ENCODE measurements at places on chromosomes 12 and 14.
A peak's percentile ranks its signal among the peaks of the same experiment; 100 is the strongest.

GRCh38 chr14:65860956-65861611, 448.6 kb downstream of the FUT8 start:
- DNase-seq, result no peak

DNA sequence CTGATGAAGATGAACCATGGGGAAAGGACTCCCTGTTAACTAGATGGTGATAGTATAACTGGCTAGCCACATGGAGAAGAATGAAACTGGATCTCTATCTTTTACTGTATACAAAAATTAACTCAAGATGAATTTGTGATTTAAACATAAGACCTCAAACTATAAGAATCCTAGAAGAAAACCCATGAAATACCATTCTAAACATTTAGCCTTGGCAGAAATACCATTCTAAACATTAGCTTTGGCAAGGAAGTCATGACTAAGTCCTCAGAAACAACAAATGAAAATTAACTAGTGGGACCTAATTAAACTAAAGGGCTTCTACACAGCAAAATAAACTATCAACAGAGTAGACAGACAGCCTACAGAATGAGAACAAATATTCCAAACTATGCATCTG, 28.4 kb upstream of the NOVA1 start:
- DNase-seq, result no peak

GRCh38 chr12:26782372-26783130, 50.4 kb downstream of the ITPR2 start:
- no peak for DNase-seq

- peak; percentile 47 for DNase-seq
Observed at GRCh38 chr14:90382491-90383125, 14.2 kb upstream of the CALM1 start.

DNA sequence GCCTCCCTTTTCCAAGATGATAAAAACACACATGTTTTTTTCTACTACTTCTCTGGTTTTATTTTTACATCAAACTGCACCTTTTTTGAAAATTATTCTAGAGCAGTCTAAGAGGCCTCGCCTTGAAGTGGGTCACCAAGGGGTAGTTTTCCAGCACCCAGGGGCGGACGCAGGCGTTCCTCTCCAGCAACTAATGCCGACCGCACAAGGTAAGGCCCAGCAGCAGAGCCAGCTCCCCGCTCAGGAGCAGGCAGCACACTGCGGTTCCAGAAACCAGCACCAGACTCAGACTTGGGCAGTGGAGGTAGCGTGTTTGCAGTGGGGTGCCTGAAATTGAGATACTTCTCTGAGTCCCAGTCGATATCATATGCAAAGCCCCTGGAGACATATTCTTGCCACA, 31.6 kb downstream of the EP400 start:
- DNase-seq, result no peak

GRCh38 chr14:76311079-76311758, 64.7 kb upstream of the ESRRB start:
- DNase-seq, result no peak

DNA sequence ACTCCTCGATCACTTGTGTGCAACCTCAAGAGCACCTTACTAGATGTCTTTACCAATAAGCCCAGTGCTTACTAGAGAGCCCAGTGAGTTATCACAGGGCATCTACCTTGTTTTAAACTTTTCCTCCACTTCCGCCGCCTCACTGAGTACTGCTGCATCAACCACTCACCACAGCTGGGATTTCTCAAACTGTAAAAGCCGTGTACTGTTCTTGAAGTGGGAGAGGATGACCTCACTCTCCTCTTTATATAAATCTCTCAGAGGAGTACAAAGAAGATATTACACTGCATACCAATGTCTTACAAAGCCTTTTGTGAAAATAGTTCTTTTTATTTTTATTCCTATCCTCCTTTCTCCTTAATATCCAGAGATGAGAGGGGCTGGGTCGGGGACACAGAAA, 94.1 kb downstream of the PLCZ1 start:
- no peak for DNase-seq

GRCh38 chr14:37241198-37241597, 43.5 kb downstream of the MIPOL1 start:
- DNase-seq, result no peak

DNA sequence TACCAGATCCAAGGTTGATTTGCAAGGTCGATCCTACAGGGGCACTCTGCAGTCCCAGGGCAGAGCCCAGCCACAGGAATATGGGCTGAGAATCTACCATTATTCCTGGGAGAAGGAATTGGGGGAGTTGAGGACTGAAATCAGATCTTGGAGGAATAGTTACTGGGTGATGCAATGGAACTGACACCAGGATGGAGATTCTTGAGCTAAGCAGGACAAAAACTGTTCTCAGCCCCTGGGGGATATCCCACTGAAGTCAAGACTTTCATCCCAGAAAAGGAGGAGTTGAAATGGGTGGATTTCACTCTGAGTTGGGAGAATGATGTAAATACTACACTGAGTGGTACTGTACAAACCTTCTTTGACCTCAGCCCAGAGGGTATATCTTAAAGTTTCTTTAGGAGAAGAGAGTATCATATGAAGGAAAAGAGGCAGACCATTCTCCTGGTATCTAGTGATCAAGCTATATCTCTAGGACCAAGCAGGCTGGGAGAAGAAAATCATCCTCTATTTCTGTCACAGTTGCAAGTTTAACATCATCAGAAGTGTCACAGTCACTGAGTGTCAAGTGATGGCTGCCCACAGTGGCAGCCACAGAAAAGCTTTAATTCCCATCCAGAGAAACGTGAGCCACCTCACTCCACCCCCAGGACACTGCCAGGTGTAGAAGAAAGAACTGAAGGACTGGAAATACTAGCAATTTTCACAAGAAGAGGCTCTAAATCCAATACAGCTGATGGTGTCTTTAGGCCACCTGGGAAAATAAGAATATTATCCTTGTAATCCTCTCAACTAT, 181.9 kb downstream of the NUAK1 start:
- DNase-seq, result no peak

GRCh38 chr14:89469210-89470198, 52.5 kb upstream of the FOXN3 start:
- DNase-seq, result no peak

DNA sequence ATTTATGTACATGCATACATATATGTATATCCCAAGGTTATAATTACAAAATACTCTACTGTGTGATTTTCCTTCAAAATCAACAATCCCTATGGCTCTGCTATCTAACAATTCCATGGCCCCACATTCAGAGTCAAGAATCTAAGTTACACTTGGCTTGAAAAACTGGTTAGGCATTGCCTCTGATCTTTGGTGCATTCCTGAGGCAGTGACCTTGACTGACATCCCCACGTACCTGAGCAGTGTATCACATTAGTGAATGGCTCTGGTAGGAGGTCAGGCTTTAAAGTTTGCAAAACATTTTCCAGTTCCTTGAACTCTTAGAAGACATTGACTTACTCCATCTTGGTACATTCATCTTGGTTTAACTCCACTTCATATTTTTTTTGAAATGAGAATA, 8.5 kb upstream of the STON2 start:
- no peak for DNase-seq

DNA sequence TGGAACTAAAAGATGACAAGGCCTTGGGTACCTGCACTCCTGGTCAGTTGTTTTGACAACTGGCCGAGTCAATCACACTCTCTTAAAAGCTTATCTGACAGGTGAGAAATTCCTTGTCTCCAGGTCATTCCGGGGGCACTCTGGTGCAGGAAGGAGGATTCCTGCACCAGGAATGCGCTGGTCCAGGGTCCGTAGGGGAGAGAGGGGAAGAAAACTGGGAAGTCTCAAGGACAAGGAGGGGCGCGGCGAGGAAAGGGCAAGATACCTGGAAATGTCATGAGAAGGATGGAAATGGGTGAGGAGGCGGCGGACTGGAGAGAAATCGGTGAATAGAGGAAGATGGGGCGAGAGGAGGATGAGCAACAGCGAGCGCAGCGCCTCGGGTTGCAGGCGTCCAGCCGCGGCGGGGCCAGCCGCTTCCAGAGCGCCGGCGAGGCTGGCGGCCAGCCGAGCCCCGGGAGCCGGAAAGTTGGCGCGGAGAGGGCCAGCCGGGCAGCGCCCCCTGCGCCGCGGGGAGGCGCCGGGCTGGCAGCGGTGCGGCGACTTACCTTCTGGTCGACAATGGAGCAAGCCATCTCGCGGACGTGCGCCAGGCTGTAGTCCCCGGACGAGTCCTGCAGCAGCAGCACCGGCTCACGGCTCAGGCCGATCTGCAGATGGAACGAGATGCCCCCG, 809 bp downstream of the PRKD1 start:
- DNase-seq, result no peak

DNA sequence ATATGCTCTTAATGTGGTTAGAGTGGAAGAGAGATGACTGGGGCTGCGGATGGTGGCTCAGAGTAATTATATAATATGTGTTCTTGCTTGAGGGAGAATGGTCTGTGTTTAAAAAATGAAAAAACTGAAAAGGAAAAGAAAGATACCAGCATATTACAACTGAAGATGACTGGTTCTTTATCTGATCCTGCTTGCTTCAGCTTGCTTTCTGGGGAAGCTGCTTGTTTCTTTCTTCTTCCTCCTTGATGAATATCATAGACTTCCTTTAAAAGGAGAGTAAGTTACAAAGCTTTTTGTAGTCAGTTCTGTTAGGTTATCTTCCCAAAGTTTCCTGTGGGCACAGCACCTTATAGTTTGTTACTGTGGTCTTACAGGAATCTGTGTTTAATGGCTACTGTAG, 210.9 kb downstream of the ERC1 start:
- no peak for DNase-seq

DNA sequence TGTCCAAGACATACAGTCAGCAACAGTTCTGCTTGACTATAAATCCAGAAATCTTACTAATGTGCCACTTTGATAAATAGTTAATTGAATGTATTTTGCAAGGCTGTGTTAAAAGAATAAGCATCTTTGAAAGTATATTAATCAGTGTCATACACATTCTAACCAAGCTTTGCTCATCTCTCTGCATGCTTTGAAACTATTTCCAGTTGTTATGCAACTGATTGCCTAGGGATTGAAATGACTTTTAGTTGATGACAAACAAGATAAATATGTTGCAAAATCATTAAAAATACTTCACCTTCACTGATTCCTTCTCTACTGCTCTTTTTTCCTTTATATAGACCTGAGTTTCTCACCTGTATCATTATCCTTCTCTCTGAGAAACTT, 91.3 kb downstream of the AEBP2 start:
- DNase-seq, result no peak

DNA sequence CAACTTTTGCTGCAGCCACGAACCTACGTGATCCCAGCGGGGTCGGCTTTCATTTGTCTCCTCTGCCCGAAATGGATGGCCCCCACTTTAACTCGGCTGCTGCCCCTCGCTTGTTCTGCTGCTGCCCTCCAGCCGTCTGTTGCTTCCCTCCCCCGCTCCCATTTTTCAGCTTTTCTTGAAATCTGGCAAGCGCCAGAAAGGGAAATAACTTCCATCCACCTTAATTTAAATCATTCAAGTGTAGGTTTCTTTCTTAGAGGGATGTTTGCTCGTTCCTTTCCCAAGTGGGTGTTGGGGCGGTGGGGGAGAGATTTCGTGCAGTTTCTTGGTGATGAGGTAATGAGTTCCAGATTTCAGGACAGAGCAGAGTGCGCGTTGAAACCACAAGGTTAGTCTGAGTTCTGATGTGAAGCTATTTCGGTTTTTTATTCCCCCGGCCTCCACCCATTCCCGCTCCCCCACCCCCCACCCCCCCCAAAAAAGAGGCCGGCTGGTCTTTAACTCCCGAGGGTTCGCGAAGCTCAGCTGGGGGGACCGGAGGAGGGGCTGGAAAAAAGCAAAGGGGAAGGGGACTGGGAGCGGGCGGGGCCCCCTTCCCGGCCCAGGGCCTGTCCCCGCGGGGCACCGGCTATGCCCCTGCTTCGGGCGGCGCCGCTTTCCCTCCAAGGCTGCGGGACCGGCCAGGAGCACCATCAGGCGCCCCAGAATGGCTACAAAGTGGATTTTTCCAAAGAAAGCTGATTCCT, 2.2 kb upstream of the ZFP36L1 start:
- DNase-seq, result peak; percentile 67

DNA sequence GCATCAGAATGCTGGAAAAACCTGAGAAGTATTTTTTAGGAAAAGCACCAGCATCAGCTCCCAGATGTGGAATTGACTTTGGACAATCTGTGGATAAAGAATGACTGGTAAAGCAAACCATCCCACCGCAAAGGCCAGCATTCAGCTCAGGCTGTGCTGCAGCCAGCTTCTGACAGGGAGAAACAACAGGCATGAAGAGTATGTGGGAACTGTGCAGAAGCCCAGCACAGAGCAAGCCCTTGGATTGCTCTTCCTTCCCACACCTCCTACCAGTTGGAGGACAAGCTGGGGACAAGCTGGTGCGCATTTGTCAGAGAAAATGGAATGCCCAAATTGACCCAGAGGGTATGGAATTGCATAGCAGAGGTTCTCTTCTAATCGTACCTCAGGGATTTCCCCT, 228.1 kb downstream of the ANO2 start:
- DNase-seq, result no peak

- no peak for DNase-seq
Observed at GRCh38 chr12:11922361-11922760, 148.4 kb upstream of the BCL2L14 start.

DNA sequence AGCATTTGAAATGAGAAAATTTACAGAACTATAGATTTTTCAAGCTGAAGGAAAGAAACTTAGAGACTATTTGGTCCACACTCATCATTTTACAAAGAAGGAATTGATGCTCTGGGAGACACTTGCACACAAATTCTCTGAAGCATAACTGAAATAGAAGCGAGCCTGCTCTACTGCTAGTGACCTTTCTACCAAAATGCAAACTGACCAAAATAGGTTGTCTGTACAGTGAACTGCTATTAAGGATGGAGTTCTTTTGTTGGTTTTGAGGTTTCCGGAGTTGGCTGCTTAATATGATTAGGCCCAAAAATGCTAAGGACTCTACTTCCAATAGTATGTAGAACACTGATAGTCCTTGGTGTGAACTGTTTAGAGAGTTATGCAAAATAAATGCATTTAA, 194.9 kb downstream of the PPFIA2 start:
- DNase-seq, result no peak

Measured in stimulated activated CD4-positive, alpha-beta T cell treated with anti-CD3 and anti-CD28 coated beads, TNF-alpha, amount 100 ng/mL, for 24 hours (primary cell).